ENCODE measurements at places on chromosomes 3 and 15.

DNA sequence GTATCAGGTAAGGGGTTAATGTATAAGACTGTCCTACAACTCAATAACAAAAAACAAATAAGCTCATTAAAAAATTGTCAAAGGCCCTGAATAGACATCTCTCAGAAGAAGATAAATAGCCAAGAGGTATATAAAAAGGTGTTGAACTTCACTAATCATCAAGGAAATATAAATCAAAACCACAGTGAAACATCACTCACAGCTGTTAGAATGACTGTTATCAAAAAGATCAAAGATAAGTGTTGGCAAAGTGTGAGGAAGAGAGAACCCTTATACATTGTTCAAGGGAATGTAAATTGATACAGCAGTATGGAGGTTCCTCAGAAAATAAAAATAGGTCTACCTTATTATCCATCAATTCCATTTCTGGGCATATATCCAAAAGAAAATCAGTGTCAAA is 95.5 kb downstream of the FILIP1L start:
- DNase-seq = no peak

DNA sequence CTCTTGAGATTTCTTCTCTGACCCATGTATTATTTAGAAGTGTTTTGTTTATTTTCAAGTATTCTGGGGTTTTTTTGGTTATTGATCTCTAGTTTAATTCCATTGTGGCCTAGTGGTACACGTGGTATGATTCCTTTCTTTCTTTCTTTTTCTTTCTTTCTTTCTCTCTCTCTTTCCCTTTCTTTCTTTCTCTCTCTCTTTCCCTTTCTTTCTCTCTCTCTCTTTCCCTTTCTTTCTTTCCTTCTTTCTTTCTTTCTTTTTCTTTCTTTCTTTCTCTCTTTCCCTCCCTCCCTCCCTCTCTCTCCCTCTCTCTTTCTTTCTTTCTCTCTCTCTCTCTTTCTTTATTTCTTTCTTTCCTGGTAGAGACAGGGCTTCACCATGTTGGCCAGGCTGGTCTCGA is 85.7 kb upstream of the UBE2E1 start:
- DNase-seq = no peak

DNA sequence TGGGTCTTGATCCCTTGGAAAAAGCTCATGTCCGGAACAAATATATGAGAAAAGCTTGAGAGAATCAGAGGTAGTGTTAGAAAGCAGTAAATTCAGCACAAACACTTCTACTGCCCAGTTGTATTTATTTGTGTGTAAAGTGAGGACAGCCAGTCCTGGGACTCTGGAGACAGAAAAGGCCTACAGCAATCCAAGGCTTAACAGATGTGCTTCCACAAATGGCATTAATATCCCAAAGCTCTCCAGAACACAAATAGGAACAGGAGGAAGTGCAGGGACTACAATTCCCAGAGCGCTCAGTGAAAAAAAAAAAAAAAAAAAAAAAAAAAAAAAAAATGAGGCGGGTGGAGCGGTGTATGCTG is 390 bp upstream of the AP2M1 start:
- DNase-seq = no peak

GRCh38 chr3:4859788-4860187 is 119.4 kb upstream of the BHLHE40 start:
- DNase-seq = no peak

DNA sequence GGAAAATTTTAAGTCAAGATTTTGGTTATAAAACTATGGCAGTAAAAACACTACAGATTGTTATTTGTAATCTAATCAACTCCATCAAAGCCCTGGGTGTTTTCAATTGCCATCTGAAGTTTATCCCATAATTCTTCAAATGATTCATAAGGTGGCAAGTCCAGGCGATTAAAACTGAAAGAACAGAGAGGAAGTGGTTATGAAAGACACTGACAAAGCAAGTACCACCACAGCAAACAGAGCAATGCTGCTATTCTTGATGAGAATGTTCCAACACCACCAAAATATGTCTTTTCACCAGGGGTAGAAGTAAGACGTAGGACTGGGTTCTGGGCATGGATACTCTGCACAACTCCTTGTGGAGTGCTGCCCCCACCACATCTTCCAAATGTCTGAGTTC is 86.9 kb upstream of the PRTG start:
- DNase-seq = no peak

DNA sequence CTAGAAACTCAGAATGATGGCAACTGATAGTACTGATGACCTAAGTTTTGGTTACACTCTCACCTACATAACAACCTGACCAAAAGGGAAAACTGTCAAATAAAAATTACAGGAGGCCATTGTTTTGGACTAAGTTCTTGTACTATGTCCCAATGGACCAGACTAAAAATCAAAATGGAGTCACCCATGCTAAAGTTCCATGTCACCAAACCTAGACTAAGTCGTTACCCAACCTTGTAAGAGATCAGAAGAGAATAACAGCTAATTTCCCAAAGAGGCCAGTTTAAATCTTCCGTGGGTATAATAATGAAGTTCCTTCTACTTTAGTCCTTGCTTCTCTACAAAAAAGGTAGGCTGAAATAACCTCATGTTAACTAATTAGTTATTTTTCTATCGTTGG is 12.3 kb downstream of the THOC7 start:
- DNase-seq = no peak

DNA sequence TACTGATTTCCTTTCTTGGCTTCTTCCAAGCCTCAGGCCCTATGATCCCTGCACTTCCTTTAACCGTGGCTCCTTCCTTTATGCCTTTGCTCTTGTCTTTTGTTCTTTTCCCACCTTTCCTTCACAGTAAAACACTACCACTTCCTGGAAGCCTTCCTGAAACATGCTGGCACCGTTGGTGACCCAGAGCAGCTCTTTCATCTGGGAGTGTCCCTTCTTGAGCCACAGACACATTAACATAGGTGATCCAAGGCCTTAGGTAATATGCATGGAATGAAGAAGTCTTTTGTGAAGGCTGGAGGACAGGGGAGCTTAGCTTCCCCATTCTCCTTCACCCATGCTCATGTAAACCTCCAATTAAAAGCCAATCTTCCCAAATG is 39.4 kb downstream of the AMOTL2 start:
- no peak for DNase-seq

GRCh38 chr3:152885076-152885475 is 50.1 kb downstream of the P2RY1 start:
- no peak for DNase-seq
